ENCODE measurements at places on chromosomes 5 and 9. TPM values are rescaled to one million over a fixed set of nuclear protein-coding genes. Genes with fewer than 3 reads are reported as not detected.

Gene MARCHF11
- polyA plus RNA-seq, result not detected

Gene SAPCD2
- 5.6 TPM for polyA plus RNA-seq

Gene IFNK
- 0.36 TPM for polyA plus RNA-seq

Gene PTPA
- polyA plus RNA-seq, result 55.3 TPM

Gene KDM4C
- polyA plus RNA-seq, result 16.1 TPM

Gene CCDC183
- polyA plus RNA-seq, result 32.1 TPM

Gene CA9
- polyA plus RNA-seq, result 2.1 TPM

Gene C5orf15
- polyA plus RNA-seq, result 76.6 TPM

Data from hepatocyte (in vitro differentiated cells).